ENCODE measurements at places on chromosomes 3 and 15.

GRCh38 chr3:155233213-155233612 lies 60.3 kb downstream of the STRIT1 start:
- DNase-seq: no peak

DNA sequence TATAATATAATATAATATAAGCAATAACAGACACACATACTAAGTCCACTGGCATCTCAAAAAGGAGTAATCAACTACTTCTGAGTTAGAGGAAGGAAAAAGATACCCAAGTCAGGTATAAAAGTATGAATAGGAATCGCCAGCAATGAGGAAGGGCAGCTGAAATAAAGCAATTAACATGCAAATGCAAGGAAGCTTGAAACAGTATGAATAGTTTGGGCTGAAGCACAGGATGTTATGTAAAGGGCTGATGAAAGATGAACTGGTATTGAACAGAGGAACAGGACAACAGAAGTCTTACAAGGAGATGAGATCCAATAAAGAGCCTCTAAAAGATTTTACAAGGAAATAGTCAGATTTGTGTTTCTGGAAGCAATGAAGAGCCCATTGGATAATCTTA lies 7.1 kb downstream of the COPS2 start:
- no peak for DNase-seq

GRCh38 chr3:183350164-183350563 lies 78.3 kb downstream of the MCF2L2 start:
- no peak for DNase-seq

- no peak for DNase-seq
These were observed 134.1 kb downstream of the VPS8 start for GRCh38 chr3:184945886-184946625.

GRCh38 chr3:30847592-30847991 lies 46.9 kb downstream of the GADL1 start:
- DNase-seq: no peak

GRCh38 chr15:40483919-40484318 lies 13.1 kb downstream of the CHST14 start:
- DNase-seq: no peak

GRCh38 chr3:155325263-155325835 lies 31.9 kb upstream of the STRIT1 start:
- no peak for DNase-seq

GRCh38 chr15:72797338-72797689 lies 13.8 kb upstream of the ADPGK start:
- DNase-seq: no peak

- DNase-seq: no peak
These were observed 9.2 kb downstream of the SPSB4 start for GRCh38 chr3:141060327-141060726.
